Uterus (tissue), 4 donors: ENCODE measurements at places on chromosomes 6 and 20. TPM values are rescaled to one million over a fixed set of nuclear protein-coding genes. Genes with fewer than 3 reads are reported as not detected.

NELFCD gene
- 56.9 TPM for total RNA-seq

DNA sequence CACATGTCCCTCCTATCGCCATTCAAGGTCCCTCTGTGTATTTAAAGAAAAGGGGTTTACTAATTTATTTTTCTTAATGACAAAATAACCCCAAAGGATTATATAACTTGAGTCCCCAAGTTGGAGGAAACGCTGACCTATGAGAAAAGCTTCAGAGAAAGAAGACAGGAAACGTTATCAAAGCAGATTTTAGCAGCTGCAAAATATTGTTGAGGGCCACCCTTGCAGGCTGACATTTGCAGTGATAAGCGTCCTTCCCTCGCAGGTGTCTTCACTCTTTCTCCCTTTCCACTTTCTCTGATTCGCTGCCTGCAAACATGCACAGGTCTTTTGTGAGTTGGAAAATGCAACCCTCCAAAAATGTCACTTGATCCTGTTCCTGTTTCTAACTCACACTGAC lies 103.2 kb upstream of the RIPOR2 start:
- H3K4me1 ChIP-seq = no peaks in the 10 kb centered on the region
- DNase-seq = no peak
- H3K27ac ChIP-seq = no peak overlapping the region
- no peaks in the 10 kb centered on the region for H3K27me3 ChIP-seq

- H3K27ac ChIP-seq = no peak overlapping the region
- DNase-seq = no peak
- no peaks in the 10 kb centered on the region for H3K4me1 ChIP-seq
- H3K27me3 ChIP-seq = no peaks in the 10 kb centered on the region
- no peak overlapping the region for H3K4me3 ChIP-seq
These were observed 56.2 kb downstream of the CTCFL start for GRCh38 chr20:57468523-57469417.

- H3K36me3 ChIP-seq = no peaks in the 10 kb centered on the region
- no peaks in the 10 kb centered on the region for H3K27me3 ChIP-seq
- no peaks in the 10 kb centered on the region for H3K4me1 ChIP-seq
These were observed 117.9 kb downstream of the SGK1 start for GRCh38 chr6:134199848-134200606.

MTG2 gene
- total RNA-seq = 32.8 TPM

GRCh38 chr6:163922562-163922961 lies 508.0 kb downstream of the QKI start:
- no peak overlapping the region for H3K4me3 ChIP-seq
- DNase-seq = no peak
- no peak overlapping the region for H3K27ac ChIP-seq
- no peaks in the 10 kb centered on the region for H3K4me1 ChIP-seq

DSE gene
- 21.3 TPM for total RNA-seq

- no peak for DNase-seq
- H3K27ac ChIP-seq = no peak overlapping the region
- H3K4me3 ChIP-seq = no peak overlapping the region
- H3K4me1 ChIP-seq = no peaks in the 10 kb centered on the region
- no peaks in the 10 kb centered on the region for H3K27me3 ChIP-seq
These were observed 381.0 kb upstream of the ARID1B start for GRCh38 chr6:156396068-156396771.

DNA sequence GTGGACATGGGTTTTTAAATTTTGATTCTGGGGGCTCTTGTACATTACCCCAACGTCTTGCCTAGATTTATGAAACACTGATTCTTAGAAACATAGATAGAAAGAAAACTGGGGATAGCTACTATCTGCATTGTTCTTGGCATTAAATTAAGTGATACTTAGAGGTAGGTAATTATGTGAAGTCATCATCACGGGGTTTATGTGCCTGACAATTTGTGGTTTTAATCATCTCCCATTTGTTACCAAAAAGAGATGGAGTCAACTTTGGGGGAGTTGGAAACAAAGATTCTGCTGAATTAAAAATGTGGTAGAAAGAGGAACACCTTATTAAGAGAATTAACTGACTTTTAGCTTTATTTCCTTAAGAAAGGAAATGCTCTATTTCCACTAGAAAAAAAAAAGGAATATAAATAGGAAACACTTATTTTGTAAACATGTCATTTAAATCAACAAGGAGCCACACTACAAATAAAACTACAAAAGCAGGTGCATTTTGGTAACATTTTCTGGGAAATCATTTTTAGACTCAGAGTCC lies 5.6 kb downstream of the TNFAIP3 start:
- H3K27me3 ChIP-seq = no peaks in the 10 kb centered on the region
- DNase-seq = no peak
- H3K36me3 ChIP-seq = no peaks in the 10 kb centered on the region
